ENCODE measurements at places on chromosomes 4 and X. TPM values are rescaled to one million over a fixed set of nuclear protein-coding genes. Genes with fewer than 3 reads are reported as not detected.

The TKTL2 gene
- not detected for total RNA-seq

The ASMT gene
- 0.36 TPM for total RNA-seq

The PNMA5 gene
- total RNA-seq, result not detected

The SPINK2 gene
- total RNA-seq, result not detected

The IL2 gene
- not detected for total RNA-seq

The TMSB15C gene
- total RNA-seq, result 3.2 TPM
